ENCODE measurements at places on chromosomes 11 and 22. TPM values are rescaled to one million over a fixed set of nuclear protein-coding genes. Genes with fewer than 3 reads are reported as not detected.

GRCh38 chr11:112270551-112271180 lies 10.0 kb upstream of the PLET1 start:
- no peaks in the 10 kb centered on the region for H3K4me1 ChIP-seq
- no peak for DNase-seq
- no peak overlapping the region for H3K27ac ChIP-seq
- no peak overlapping the region for H3K4me3 ChIP-seq
- H3K36me3 ChIP-seq: peaks cover 3% of the 10 kb centered on the region
- no peaks in the 10 kb centered on the region for H3K27me3 ChIP-seq

GRCh38 chr22:29801153-29801552 lies 34.0 kb downstream of the UQCR10 start:
- no peak for DNase-seq
- H3K27ac ChIP-seq: no peak overlapping the region
- H3K27me3 ChIP-seq: no peaks in the 10 kb centered on the region
- H3K4me1 ChIP-seq: peaks cover 9% of the 10 kb centered on the region
- H3K36me3 ChIP-seq: peaks cover 8% of the 10 kb centered on the region
- no peak overlapping the region for H3K4me3 ChIP-seq

YAP1 gene
- total RNA-seq: not detected

OR51B4 gene
- not detected for total RNA-seq

RASD2 gene
- total RNA-seq: not detected

DNA sequence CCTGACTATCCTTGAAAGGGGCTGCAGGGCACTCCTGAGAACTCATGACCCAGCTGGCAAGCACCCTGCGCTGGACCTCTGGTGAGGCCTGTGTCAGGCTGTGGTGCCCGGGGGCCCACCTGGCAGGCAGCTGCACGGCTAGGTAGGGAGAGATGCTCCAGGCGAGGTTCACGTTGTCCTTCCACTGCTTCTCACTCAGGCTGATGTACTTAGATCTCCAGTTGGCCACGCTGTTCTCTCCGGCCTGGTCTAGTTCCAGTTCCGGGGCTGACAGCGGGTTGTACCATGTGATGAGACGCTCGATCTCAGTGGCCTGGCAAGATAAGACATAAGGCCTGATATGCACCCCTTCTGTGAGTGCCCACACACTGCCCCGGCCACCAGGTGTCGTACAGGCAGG lies 44.7 kb upstream of the SERPIND1 start:
- no peak overlapping the region for H3K4me3 ChIP-seq
- no peaks in the 10 kb centered on the region for H3K4me1 ChIP-seq
- H3K36me3 ChIP-seq: peaks cover 22% of the 10 kb centered on the region

TPH1 gene
- total RNA-seq: 0.74 TPM

- H3K4me1 ChIP-seq: peaks cover 96% of the 10 kb centered on the region
- no peaks in the 10 kb centered on the region for H3K27me3 ChIP-seq
Observed at GRCh38 chr11:60984636-60985035, 13.2 kb downstream of the CD6 start.

DNA sequence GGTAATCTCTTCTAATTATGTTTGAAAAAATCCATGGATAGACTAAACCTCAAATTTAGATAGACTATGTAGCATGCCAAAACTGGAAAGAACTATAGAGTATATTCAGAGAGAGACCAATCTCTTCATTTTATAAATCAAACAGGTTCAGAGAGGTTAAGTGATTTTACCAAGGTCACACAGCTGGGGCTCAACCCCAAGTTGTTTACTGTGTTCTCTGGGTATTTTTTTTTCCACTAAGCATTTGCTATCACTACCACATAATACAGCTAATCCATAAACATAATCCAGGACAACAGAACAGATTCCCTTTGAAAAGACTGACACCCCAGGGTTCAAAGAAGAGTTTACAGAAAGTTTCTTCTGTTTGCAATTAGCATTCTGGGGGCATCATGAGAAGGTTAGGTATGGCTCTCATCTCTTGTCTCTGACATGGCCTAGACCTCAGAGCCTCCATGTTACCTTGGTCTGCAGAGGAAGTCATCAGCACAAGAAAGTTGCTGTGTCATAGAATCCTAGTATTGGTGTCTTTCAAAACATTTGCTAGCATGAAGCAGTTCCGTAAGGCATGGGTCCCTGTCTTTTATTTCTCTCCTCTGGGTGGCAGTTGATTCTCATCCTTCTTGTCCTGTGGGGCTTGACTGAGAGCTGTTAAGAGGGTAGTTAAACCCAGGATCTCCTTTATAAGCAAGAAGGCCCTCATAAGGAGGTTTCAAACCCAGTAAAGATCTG lies 94.5 kb upstream of the HSD17B12 start:
- no peak for DNase-seq
- H3K27me3 ChIP-seq: peaks cover 59% of the 10 kb centered on the region
- no peaks in the 10 kb centered on the region for H3K36me3 ChIP-seq
- peaks cover 13% of the 10 kb centered on the region for H3K4me1 ChIP-seq

- no peak overlapping the region for H3K27ac ChIP-seq
- H3K4me1 ChIP-seq: no peaks in the 10 kb centered on the region
- H3K4me3 ChIP-seq: no peak overlapping the region
- DNase-seq: no peak
Observed at GRCh38 chr22:35568751-35569739, 28.4 kb downstream of the RASD2 start.

DNA sequence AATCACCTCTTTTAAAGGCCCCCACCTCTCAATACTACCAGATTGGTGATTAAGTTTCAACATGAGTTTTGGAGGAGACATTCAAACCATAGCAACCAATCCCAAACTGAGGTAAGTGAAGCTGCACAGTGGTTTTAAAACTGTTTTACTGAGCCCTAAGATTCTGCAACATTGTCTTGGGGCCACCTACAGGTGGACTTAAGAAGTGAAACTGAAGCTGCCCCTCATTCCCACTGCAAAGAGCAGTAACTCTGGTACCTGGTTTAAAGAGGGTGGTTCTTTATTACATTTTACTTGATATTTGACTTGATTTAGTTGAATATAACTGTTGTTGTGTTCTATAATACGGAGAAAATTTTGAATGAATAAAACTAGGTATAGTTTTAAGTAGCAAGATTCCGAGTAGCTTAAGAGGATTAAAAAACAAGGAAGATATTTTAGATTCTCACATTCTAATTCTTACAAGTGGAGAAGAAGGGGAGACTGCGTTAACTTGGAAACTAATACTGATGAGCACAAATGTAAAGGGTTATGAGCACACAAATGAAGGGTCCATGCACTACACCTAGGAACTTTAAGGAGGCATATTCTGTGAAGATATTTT lies 26.7 kb downstream of the SYT9 start:
- peaks cover 41% of the 10 kb centered on the region for H3K27me3 ChIP-seq
- H3K4me3 ChIP-seq: no peak overlapping the region
- no peaks in the 10 kb centered on the region for H3K4me1 ChIP-seq
